ENCODE measurements at places on chromosomes 11 and 22.

- DNase-seq = no peak
Measured at GRCh38 chr11:9689721-9690120, 25.8 kb downstream of the SWAP70 start.

GRCh38 chr11:128417607-128418324 is 169.6 kb downstream of the ETS1 start:
- DNase-seq = no peak

DNA sequence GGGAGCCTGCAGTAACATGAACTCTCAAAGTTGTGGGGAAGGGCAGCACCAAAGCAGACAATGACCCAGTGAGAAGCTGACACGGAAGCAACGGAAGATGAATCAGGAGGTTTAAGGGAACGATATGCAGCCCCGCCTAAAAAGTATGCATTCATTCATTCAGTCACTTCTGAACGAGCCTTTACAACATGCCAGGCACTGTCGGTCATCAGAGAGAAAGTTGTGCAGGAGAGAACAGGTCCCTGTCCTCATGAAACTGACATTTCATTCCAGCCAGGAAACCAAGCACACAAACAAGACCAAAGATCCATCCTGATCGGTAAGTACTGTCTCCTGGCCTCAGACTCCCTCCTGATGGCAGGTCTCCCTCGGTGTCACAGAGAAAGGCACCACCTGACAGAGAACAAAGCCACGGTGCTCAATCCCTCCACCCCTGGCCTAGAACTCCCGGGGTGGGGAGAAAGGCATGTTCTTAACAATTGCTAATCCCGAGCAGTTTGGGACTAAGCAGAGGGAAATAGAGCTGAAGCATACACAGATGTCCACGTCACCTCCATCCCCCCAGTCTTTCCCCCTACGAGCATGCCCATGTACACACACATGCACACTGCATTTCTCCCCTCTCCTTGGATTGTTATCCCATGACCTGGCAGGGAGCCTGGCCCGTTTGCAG is 49.3 kb downstream of the LRFN4 start:
- no peak for DNase-seq

- DNase-seq = no peak
Measured at GRCh38 chr11:105092256-105093239, 47.0 kb downstream of the CARD18 start.

- DNase-seq = no peak
Measured at GRCh38 chr11:33819278-33820035, 45.1 kb upstream of the FBXO3 start.

GRCh38 chr11:47380078-47380477 is 1.7 kb upstream of the SPI1 start:
- no peak for DNase-seq

DNA sequence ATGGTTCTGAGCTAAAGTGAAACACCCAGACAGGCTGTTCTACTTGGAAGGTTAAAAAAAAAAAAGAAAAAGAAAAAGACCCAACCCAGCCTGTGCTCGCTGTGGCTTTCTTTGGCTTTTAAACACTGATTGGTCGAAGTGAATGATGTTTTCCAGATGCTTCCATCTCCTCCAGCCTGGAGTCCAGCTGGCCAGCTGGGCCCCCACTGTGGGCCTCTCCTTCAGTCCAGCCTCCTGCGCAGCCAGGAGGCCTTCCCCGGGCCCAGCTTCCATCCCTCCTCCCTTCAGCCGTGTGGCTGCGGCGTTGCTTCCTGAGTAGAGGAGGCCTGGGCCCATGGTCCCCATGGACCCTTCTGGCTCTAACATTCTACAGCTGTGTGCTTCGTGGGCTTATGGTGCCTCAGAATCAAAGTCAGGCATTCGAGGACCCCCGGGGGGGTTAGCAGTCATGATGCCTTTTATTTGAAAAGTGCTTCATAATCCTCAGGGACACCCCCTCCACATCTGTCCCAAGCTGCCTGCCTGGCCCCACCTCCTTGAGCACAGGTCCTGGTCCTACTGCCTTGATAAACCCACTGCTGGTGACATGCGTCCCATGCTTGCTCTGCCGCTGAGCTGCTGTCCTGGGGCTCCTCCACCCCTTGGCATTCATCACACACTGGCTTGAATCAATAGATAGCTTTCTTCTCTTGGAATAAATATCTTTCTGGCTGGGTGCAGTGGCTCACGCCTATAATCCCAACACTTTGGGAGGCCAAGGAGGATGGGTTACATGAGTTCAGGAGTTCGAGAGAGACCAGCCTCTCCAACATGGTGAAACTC is 42.2 kb upstream of the FBLN1 start:
- no peak for DNase-seq

DNA sequence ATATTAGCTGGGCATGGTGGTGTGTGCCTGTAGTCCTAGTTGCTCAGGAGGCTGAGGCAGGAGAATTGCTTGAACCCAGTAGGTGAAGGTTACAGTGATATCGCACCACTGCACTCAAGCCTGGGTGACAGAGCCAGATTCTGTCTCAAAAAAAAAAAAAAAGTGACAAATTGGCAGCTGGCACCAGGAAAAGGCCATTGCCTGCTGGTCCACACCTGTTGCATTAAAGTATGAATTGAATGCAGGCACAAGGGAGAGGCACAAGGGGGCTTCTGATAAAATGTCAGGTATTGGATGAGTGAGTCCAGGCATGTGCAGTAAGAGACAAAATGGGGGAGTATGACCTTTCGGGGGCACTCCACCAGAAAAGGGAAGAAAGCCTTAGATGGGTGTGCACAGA is 28.2 kb downstream of the ZNF70 start:
- DNase-seq = no peak

DNA sequence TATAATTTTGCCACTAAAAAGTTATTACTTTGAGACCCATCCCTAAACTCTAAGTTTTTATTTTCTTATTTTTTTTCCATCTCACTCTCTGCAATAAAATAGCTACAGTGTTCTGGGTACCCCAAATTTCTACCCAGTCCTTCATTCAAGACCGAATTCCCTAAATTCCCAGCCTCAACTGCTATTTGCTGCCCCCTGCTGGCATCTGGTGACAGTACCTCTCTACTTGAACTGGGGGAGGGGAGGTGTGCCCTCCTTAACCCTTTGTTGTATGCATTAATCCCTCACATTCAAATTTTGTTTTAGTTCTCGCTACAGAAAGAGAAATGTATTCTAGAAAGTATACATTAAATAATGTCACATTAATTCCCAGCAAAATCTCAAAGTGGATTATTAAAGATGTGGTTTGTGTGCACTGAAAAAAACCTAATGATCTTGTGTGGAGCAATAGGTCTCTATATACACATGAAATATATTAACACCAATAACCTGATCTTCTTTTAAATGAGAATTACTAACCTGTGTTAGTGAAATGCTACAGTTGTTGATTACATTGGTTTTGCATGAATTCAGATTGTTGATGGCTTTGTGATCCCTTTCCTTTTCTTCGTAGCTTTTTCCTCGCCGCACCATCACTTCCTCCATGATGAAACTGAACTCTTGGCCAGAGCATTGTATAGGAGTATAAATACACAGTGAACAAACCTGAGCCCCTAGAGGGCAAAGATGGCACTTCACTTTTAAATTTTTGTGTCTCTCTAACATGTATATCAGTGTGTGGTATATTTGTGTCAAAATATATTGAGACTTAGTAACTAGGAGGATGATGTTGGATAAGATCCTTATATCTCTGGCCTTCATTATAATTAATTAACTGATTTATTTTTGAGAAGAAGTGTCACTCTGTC is 590.0 kb downstream of the METTL15 start:
- no peak for DNase-seq

- DNase-seq = no peak
Measured at GRCh38 chr11:125379981-125380380, 116.1 kb downstream of the FEZ1 start.

DNA sequence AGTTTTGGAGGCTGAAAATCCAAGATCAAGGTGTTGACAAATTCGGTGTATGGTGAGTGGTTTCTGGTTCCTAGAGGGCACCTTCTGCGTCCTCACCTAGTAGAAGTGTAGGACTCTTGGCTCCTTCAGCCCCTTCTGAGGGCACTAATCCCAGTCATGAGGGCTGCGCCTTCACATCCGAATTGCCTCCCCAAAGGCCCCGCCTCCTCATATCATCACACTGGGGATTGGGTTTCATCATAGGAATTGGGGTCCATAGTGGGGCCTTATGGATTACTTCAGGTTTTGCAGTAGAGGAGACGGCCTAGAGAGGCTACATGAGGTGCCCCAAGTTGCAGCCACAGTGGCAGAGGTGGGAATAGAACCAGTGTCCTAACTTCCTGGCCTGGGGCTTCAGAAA is 87.1 kb downstream of the CEP164 start:
- DNase-seq = no peak

DNA sequence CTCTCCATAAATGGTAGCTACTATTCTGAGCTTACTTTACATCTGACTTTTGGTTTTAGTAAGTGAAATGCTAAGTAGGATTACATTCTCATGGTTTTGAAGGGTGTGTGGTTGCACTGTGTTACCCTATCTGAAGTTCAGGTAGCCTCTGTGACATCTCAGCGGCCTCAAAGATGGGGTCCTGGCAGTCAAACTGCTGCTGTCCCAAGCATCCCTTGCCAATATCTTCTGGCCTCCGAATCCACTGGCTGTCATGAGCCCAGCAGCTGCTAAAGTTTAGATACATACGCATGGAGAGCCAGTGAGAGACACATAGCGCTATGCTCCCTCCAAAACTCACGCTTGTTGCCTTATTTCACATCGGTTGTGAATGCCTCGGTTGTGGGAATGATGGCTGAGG is 34.9 kb downstream of the UBASH3B start:
- DNase-seq = no peak

GRCh38 chr22:49968313-49968830 is 7.8 kb downstream of the PIM3 start:
- DNase-seq = peak; percentile 36

- no peak for DNase-seq
Measured at GRCh38 chr11:84719935-84720577, 907.1 kb downstream of the DLG2 start.

DNA sequence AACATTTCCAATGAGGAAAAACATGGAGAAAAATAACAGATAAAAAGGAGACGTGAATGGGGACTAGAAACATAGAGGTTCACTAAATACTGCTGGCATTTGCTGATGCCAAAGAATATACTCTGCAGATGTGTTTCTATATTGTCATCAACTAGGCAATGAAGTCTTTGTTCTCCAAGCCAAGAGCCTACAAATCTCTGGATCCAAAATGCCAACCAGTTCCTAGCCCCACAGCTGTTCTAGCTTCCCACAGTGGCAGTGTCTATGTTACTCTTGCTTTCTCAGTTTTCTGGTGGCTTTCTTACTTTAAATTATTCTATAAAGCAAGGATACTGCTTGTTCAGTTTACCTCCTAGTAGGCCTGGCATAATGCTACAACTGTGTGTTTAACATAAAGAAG is 977.9 kb upstream of the CCDC90B start:
- no peak for DNase-seq

DNA sequence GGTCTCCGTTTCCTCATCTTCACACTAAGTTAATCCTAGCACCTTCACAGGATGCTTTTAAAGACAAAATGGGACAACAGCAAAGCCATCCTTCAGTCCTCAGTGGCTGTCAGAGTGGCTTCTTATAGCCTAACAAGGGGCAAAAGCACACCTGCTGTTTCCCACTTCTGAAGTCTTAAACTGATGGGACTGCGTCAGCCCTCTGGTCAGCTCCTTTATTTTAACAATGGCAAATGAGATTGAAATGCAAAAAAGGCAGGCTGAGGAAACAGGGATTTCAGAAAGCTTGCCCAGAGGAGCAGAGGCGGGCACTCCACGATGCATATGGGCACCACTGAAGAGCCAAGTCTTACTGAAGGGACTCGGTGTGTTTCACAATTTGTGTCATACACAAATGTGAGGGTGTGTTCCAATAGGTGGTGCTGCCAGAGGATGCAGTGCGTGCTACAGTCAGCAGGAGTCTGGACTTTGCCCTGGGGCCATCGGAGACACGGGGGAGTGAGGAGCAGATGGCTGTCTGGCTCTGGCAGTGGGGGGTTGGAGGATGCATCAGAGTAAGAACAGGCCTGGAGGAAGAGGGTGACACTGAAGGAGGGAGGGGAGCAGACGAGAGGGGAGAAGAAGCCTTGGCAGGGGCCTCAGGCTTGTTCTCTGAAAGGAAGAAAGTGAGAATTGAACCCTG is 47.3 kb downstream of the TENM4 start:
- DNase-seq = no peak

GRCh38 chr11:96869207-96869606 is 479.4 kb downstream of the JRKL start:
- DNase-seq = no peak

GRCh38 chr11:57473285-57473841 is 13.0 kb downstream of the RTN4RL2 start:
- no peak for DNase-seq

DNA sequence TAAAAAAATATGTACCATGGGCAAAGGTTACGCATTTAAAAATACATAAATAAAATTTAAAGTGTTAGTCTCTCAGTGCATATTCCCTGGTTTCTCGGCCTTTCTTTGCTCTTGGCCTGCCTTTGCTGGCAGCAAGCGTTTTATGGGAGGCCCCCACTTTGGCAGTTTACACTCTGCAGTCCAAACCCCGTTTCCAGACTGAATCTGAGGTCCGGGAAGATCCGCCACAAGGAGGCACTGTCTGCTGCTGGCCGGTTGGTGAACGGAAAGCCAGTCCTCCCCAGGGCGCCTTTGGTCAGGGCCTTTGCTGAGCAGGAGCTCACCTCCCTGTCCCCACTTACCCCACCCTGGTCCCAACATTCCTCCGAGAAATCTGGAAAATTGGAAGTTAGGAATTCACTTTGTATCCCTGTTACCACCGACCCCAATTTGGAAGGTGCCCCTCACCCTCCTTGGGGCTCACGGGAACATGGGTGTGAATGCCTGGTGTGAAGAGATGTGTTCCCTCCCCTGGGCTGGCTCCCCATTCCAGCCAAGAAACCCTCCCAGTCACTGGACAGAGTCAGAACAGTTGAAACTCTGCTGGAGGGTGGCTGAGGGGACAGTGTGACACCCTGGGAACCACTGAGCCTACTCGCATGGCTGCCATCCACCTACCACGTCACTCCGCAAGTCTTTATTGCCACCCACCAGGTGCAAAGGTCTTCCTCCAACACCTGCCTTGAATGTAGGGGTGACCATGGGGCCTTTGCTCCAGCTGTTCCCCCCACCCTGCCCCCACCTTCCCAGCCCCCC is 9.4 kb upstream of the SF1 start:
- peak; percentile 72 for DNase-seq

- no peak for DNase-seq
Measured at GRCh38 chr22:50261615-50262459, at the start of gene MAPK12. Gene MAPK12, minus strand, starts transcription at chr22:50261683. Its CDS starts 174 bp downstream, at chr22:50261509.

- no peak for DNase-seq
Measured at GRCh38 chr11:2317354-2318050, 15.7 kb downstream of the TSPAN32 start.

DNA sequence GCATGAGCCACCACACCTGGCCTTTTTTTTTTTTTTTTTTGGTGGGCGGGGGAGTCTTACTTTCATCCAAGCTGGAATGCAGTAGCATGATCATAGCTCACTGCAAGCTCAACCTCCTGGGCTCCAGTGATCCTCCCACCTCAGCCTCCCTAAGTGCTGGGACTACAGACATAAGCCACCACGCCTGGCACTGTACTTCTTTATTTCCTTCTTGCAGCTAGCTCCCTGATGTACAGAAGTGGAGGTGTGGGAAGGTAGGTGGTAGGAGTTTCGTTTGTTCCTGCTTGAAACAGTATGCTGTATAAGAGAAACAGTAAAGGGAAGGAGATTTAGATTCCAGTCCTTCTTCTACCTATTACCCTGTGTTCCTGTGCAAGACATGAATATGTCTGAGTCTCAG is 72.1 kb downstream of the WNT11 start:
- DNase-seq = no peak

All from activated T-cell treated with anti-CD3 and anti-CD28 coated beads, Interleukin-2, amount 50 U/mL, for 1 hour (primary cell).